Cerebellar cortex (tissue), 1 donor: ENCODE measurements at places on chromosomes 2 and 18.
A peak's percentile ranks its signal among the peaks of the same experiment; 100 is the strongest.

DNA sequence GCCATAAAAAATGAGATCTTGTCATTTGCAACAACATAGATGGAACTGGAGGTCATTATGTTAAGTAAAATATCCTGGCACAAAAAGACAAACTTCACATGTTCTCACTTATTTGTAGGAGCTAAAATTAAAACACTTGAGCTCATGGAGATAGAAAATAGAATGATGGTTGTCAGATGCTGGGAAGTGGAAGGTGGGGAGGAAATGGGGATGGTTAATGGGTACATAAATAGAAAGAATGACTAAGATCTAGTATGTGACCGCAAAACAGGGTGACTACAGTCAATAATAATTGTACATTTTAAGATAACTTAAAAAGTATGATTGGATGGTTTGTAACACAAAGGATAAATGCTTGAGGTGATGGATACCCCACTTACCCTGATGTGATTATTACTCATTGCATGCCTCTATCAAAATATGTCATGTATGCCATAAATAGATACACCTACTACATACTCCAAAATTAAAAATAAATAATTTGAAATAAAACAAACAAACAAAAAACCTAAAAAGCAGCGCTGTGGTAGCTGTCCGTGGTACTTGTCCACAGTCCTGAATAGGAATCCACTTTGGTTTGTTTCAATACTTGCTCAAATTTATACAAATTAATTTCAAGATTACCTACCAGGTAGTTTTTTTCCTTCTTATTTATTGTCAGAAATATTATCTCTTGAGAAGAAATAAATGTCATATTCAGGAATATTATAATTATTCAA lies 224.5 kb downstream of the DLGAP1 start:
- no peak for DNase-seq

- DNase-seq, result no peak
These were observed 407.1 kb upstream of the SLC14A2 start for GRCh38 chr18:45208164-45208563.

DNA sequence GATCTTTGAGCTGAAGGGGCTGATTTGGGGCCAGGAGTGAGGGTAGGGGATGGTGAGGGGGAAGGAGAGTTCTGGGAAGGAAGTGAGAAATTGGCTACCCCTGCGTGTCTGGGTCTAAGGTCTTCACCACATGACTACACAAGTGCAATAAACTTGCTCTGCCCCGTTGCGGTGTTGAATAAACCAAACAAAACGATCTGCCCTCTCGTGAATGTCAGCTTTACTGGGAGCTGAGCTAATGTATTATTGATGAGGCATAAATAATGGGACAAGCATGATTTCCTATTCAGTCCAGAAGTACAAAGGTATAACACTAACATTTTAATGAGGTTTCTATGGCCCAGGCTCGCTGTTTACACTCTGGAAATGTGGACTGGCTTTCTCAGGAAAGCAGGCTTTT lies 8.0 kb upstream of the CFAP221 start:
- DNase-seq, result no peak

DNA sequence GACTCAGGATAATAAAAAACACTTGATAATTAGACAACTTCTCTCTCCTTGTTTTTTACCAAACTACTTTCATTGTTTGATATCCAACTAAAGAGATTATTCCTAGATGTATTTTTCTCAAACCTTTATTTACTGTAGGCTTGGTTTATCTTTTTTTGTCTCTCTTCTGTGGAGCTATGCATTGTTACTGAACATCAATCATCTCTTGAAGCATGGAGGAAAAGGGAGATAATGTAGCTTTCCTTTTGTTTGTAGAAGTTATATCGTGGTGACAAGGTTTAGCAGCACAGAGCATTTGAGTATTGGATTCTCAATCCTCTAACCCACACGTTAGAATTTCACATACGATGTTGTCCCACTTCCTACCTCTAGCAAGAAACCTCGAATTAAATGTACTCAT lies 41.7 kb downstream of the SMCHD1 start:
- DNase-seq, result no peak

GRCh38 chr18:55321265-55322177 lies 266.5 kb downstream of the TCF4 start:
- DNase-seq, result peak; percentile 85

DNA sequence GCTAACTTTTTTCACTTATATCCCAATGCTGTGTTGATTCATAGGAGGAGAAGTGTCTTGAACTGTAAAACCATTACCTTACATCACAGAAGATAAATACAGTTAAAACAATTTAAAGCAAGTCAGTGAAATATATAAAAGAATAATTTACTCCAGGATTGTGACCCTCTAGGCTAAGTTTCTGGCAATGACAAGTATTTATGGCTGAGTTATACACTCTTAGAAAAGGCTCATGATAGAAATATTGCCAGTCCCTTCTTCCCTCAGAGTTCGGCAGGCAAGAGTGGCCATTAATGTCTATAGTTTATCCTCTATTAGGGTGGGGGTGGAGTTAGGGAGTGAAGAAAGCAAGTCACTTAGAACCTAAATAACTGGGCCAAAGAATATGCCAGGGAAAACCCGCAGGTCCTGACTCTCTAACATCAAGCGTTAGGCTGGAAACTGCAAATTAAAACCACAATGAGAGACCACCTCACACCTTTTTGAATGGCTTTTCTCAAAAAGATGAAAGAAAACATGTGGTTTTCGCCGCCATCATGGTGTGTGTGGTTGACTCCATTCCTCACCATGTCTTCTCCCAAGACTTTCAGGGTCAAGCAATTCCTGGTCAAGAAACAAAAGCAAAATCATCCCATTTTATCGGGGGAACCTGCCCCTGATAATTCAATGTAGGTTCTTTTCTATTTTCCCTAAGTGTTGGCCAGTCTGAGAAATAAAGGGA lies 69.3 kb downstream of the CD226 start:
- no peak for DNase-seq

DNA sequence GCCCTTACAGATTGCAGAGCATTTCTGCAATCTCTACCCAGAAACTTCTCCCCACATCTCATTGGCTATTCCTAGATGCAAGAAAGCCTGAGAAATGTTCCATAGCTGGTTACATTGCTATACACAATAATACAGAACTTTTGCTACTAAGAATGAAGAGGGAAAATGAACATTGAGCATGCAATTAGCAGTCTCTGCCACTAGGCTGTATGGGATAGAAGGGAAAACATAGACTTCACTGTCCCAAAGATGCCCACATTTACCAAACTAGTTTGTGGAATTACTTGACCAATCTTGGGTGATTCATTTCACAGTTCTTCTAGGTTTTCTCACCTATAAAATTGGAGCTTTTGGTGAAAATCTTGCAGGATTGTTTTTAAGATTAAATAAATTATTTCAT lies 265.7 kb upstream of the NT5C1B start:
- no peak for DNase-seq

DNA sequence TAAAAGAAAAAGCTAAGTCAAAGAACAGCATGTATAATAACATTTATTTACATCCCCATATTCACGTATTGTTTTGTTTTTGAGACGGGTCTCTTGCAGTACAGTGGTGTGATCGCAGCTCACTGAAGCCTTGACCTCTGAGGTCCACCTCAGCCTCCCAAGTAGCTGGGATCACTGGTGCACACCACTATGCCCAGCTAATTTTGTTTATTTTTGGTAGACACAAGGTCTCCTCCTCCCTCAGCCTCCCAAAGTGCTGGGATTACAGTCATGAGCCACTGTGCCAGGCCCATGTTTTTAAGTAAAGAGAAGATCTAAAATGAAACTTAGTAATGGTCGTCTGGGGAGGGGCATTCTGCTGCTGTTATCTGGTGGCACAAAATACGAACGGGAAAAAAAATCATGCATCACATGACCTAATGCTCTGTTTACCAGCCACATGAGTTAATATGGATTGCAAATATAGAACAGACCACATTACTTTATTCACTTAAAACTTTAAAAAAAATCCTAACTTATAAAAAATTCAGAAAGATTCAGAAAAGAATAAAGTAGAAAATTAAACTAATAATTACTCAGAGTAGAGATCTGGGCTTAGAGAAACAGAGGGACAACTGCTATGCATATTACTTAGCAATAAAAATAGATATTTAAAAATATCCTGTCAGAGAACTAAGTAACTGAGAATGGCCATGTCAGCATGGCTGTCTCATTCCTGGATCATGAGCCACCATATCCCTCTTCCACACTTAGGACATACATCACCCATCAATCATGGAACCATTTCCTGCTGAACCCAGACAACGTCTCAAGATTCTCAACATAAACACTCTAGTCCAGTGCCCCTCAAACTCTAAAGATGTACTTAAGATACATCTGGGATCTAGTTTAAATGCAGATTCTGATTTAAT lies 7.3 kb downstream of the MMADHC start:
- DNase-seq, result no peak

DNA sequence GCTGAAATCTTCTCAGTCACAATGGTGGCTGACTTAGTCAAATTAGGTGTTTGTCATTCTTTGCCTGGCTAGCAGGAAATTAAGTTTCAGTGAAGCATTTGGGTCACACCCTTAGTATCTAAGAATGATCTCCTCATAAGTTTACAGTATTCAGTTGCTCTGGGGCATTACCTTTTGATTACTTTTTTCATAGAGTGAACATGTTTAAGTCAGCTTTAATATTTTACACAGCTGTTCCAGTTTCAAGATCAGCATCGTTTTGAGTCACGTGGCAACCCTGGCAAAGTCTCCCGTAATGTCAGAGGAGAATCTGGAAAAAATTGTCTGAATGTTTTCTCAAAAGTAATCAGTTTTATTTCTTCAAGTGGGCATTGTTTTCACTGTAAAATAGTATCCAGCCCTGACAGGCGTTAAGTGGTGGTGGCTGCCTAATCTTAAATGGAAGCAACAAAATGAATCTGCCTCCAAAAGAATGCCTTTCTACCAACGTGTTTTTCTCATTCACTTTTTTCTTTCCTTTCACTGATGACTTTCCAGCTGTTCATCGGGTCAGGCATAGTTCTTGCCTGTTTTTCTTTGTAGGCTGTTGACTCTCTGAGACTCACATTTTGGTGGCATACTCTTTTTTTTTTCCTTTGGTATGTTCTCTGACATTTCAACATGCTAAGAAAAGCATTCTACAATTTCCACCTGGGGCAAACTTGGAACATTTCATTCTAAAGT lies 319.6 kb upstream of the TCF4 start:
- no peak for DNase-seq

GRCh38 chr2:204110338-204110741 lies 173.8 kb downstream of the ICOS start:
- DNase-seq, result no peak

DNA sequence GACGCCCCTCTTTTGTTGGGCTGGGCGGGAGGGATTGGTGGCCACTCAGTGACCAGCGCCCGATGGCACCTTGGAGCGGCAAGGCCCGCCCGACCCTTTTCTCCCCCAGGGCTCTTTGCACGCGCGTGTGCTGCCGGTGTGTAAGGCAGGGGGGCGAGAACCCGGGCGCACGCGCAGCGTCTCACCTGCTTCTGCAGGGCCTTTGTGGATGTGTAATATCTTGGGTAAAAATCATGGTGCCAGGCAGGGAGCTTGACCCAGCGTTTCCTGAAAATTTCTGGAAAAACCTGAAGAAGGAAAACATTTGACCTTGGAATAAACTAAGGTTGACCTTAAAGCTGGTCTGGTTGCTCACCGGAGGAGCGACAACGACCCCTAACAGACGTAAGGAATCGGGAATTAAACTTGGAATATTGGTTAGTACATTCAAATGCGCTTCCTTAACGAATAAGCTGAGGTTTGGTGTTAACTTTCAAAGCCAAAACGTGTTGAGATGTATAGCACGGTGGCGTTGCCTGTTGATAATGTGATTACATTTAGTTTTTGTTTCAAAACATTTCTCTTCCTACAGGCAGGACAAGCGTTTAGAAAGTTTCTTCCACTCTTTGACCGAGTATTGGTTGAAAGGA lies 438 bp downstream of the HSPE1 start:
- DNase-seq, result peak; percentile 31

GRCh38 chr18:75200071-75200470 lies 8.9 kb downstream of the PTGR3 start:
- no peak for DNase-seq

GRCh38 chr2:120453635-120453998 lies 107.7 kb downstream of the INHBB start:
- no peak for DNase-seq
